ENCODE measurements at places on chromosomes 1 and 21.

DNA sequence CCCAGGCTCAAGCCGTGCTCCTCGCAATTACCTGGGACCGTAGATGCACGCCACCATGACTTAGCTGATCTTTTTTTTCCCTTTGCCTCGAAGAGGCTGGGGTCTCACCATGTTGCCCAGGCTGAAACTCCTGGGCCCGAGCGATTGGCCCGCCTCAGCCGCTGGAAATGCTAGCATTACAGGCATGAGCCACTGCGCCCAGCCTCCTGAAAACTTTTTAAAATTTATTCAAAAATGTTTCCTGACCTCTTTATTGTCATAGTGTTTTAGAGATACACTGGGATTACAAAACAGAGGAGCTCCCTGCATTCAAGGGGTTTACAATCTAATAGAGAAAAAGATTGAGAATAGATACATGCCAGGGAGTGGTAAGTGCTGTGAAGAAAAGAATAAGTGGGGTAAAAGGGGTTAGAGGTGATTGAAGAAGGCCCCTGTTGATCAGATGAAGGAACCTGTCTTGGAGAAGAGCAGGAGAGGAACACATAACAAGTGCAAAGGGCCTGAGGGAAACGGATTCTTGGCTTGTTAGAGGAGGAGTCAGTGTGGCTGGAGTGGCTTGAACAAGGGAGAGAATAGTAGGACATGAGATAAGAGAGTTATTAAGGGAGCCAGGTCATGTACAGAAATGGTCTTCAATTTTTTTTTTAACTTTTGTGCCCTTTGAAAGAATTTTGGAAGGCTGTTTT lies 1.7 kb upstream of the TRIM33 start:
- DNase-seq = no peak

DNA sequence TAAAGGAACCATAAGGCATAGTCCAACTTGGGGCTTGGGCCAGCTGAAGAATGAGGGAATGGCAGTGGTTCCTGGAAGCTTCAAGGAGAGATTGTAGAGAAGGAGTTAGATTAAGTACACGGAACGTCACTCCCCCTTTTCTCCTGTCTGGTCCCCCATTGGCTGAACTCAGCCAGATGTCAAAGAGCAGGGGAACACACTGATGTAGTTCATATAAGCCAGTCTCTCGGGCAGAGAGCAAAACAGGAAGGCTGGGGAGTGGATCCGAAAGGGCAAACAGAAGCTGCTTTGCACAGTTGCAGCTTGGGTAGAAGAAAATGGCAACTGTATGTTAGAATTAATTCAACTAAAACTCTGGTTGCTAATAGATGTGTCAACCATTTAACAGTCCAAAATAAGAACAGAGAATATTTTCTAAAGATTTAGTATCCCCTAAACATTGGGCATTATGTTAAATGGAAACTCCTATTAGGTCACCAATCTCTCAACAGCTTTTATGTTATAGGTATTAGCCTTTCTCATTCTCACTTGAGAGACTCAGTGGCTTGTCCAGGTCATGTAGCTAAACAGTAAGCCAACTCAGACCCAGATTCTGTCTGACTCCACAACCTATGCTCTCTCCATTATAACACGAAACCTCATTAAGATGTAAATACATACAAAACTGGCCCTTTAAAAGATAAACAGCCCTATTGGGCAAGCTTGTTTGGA lies 600.7 kb upstream of the USP24 start:
- DNase-seq = no peak

DNA sequence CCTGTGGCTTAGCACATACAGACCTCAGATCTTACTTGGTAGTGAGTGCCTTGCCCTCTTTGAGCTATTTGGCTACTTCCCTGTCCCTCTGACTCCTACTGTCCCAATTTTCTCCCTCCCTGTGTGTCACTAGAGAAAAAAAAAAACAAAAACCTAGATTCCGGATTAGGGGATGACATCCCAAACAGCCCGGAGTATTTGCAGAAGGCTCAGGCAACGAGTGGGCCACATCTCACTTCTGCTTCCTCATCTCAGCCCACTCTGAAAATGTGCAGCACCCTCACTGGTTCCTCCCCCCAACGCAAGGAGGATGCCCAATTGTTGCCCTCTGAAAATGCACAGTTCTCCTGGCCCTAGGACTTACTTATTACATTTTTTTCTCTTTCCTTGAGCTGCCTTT lies 4.9 kb downstream of the NHLH1 start:
- DNase-seq = no peak

DNA sequence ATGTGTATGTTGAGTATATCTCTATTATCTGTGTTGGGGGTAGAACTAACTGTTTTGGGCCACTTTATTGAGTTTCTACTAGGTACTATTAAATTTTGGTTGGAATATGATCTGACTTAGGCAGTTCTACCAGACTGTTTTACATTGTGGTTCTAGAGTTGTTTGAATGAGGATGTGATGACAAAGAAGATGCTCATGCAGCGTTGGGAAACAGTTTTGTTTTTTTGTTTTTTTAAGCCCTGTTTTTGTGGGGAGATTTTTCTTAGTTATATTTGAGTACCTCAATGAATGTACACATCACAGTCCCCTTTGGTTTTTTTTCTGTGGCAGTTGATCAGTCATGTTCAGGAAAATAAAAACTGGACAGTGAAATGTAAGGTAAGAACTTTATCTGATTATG lies 40.1 kb downstream of the TMED5 start:
- DNase-seq = no peak

GRCh38 chr1:55699228-55699627 lies 484.1 kb upstream of the USP24 start:
- DNase-seq = no peak

DNA sequence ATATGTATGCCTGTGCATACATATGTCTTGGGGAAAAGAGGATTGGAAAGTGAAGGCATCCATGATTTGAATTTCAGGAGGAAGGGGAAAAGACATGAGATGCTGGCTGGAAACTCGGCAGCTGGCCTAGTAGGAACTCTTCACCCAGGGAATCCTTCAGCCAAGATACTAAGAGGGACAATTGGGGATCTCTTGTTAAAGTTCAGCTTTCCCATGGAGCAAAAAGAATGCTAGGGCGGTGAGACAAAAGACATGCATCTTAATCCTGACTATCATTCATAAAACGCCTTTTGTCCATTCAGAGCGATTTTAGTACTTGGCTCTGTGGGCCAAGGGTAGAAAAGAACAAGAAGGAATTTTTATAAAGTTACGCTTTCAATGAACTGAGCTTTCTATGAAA lies 20.5 kb downstream of the PDPN start:
- DNase-seq = no peak

DNA sequence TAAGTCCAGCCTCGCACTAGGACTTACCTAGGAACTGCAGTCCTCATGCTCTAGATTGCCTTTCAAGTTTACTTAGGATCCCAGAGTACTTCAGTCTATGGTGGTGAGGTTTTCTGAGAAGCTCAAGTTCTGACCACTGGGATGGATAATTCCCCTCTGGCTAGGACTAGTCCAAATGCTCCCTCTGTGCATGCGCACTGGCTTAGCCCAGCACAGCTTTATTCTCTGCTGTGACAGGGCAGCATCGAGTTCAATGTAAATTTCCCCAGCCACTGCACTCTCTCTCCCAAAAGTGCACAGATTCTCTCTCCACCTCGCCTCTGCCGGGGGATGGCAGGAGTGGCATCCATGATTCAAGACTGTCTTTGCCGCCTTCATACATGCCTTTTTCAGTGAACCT lies 241.6 kb downstream of the ZNF326 start:
- no peak for DNase-seq

GRCh38 chr21:27466140-27466539 lies 499.3 kb upstream of the ADAMTS5 start:
- DNase-seq = no peak

- no peak for DNase-seq
These were observed 55.2 kb downstream of the MRPL37 start for GRCh38 chr1:54255026-54255702.

DNA sequence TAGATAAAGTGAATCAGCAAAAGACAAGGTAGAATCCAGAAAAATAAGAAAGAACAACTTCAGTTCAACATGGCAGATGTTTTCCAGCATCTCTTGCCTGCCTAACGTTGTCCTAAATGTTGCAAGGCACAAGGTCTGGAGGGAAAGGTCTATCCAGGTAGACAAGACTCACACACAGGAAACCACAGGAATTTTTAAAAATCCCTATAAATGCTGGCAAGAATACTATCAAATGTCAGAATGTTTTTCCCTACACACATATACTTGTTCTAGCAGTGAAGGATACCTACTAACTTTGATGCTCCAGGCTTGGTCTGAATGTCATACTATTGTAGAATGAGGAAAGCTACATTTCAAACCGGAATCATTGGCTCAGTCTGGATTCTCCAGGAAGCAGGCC lies 10.6 kb downstream of the GJA5 start:
- DNase-seq = no peak
